ENCODE measurements at places on chromosomes 7 and 10.

DNA sequence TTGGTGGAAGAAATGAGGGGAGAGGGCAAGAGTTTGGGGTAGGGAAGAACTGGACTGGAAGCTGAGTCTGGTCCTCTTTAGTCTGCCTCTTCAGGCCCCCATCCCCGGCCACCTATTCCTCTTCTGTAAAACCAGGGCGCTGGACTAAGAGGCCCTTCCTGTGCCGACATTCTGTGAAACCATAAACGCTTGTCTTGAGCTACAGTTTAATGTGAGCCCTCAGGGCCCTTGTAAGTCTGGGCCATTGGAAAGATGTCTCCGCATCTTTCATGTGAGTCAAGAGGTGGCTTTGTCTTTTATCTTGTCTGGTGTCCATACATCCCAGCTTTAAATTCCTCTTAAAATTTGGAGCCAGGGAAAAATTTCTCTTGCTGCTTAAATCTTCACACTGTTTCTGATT, 90.6 kb downstream of the PLCE1 start:
- H3K4me3 ChIP-seq: no peak overlapping the region
- no peaks in the 10 kb centered on the region for H3K36me3 ChIP-seq
- DNase-seq: no peak
- H3K27me3 ChIP-seq: no peaks in the 10 kb centered on the region
- peaks cover 16% of the 10 kb centered on the region for H3K4me1 ChIP-seq

- peaks cover 39% of the 10 kb centered on the region for H3K4me1 ChIP-seq
- no peak overlapping the region for H3K27ac ChIP-seq
- DNase-seq: no peak
- H3K36me3 ChIP-seq: no peaks in the 10 kb centered on the region
- no peak overlapping the region for H3K4me3 ChIP-seq
Measured at GRCh38 chr7:107856806-107857540, 34.0 kb upstream of the DLD start.

DNA sequence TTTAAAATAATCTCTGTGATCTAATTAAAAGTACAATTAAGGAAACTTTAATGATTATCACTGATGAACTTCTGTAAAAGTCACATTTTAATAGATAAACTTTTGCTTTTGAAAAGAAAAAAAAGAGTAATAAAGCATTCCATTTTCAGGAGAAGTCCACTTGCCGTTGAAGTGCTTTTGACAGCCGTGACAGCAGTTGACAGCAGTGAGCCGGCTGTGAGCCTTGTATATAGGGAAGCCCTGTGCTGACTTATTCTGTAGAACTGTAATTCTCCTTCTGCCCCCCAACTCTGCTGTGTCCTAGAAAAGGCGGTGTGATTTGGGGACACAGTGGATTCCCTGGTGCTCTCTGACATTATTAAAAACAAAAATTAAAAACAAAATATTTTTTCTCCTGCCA, 78.0 kb downstream of the POM121L12 start:
- no peaks in the 10 kb centered on the region for H3K4me1 ChIP-seq
- H3K27me3 ChIP-seq: no peaks in the 10 kb centered on the region
- no peak overlapping the region for H3K27ac ChIP-seq
- no peak for DNase-seq
- no peaks in the 10 kb centered on the region for H3K36me3 ChIP-seq

GRCh38 chr7:150466477-150466876, 16.0 kb downstream of the GIMAP8 start:
- DNase-seq: peak; percentile 21
- no peak overlapping the region for H3K27ac ChIP-seq

DNA sequence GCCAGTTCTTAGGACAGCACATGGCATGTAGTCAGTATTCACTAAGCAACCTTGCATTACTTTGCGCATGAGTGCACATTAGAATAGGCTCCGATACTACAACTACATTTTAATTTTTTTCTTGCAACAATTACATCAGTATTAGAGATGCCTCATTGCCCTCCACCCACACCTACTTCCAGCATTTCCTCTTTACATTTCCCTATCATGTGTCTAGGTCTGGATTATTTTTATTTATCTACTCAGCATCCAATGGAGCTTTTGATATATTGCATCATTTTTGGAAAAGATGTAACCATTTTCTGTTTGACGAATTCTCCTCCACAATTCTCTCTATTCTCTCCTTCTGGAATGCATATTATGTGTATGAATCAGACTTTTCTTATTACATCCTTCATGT, 258.2 kb upstream of the GLI3 start:
- no peak overlapping the region for H3K4me3 ChIP-seq
- H3K4me1 ChIP-seq: peaks cover 12% of the 10 kb centered on the region
- DNase-seq: no peak
- H3K27ac ChIP-seq: peak overlapping the region; percentile 47
- H3K27me3 ChIP-seq: no peaks in the 10 kb centered on the region

- no peak for DNase-seq
- H3K4me1 ChIP-seq: no peaks in the 10 kb centered on the region
- no peaks in the 10 kb centered on the region for H3K27me3 ChIP-seq
- no peak overlapping the region for H3K4me3 ChIP-seq
Measured at GRCh38 chr7:98629001-98629431, 11.9 kb downstream of the NPTX2 start.

- no peak for DNase-seq
- H3K27ac ChIP-seq: no peak overlapping the region
- no peaks in the 10 kb centered on the region for H3K36me3 ChIP-seq
- H3K27me3 ChIP-seq: no peaks in the 10 kb centered on the region
Measured at GRCh38 chr10:15759265-15759664, 39.5 kb upstream of the ITGA8 start.

DNA sequence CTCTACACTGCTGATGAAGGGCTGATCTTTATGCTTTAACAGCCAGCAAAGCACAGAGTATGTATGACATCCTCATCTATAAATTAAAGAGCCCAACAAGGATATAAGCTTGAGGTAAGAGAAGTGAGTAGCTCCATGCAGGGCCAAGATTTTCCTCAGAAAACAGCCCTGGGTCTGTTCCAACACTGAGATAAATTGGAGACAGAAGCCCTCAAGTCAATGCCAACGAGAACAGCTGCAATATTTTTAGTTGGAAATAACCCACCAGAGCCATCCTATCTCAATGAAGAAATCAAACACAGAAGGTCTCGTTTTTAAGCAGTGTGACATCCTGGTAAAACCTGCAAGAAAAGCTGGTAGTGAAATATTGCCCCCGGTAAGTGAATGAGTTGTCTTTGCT, 297.0 kb upstream of the AUTS2 start:
- no peaks in the 10 kb centered on the region for H3K4me1 ChIP-seq
- DNase-seq: no peak
- no peak overlapping the region for H3K4me3 ChIP-seq
- no peak overlapping the region for H3K27ac ChIP-seq
- no peaks in the 10 kb centered on the region for H3K27me3 ChIP-seq

- no peak overlapping the region for H3K4me3 ChIP-seq
- H3K27me3 ChIP-seq: no peaks in the 10 kb centered on the region
- H3K27ac ChIP-seq: no peak overlapping the region
- no peaks in the 10 kb centered on the region for H3K36me3 ChIP-seq
Measured at GRCh38 chr7:18087687-18088078, 60.0 kb upstream of the PRPS1L1 start.

- H3K4me1 ChIP-seq: peaks cover 18% of the 10 kb centered on the region
- H3K27ac ChIP-seq: no peak overlapping the region
- DNase-seq: peak; percentile 42
- H3K36me3 ChIP-seq: no peaks in the 10 kb centered on the region
- no peaks in the 10 kb centered on the region for H3K27me3 ChIP-seq
Measured at GRCh38 chr10:110410329-110411046, 87.2 kb upstream of the DUSP5 start.

GRCh38 chr7:24829787-24830186, 72.5 kb upstream of the GSDME start:
- no peak overlapping the region for H3K4me3 ChIP-seq
- H3K36me3 ChIP-seq: no peaks in the 10 kb centered on the region
- DNase-seq: no peak
- no peak overlapping the region for H3K27ac ChIP-seq

GRCh38 chr10:110840923-110841428, 30.8 kb upstream of the PDCD4 start:
- H3K4me1 ChIP-seq: peaks cover 95% of the 10 kb centered on the region
- no peaks in the 10 kb centered on the region for H3K27me3 ChIP-seq
- no peak for DNase-seq
- no peak overlapping the region for H3K4me3 ChIP-seq

- no peaks in the 10 kb centered on the region for H3K36me3 ChIP-seq
- H3K27ac ChIP-seq: peak overlapping the region; percentile 36
- no peaks in the 10 kb centered on the region for H3K4me1 ChIP-seq
- H3K27me3 ChIP-seq: no peaks in the 10 kb centered on the region
- no peak for DNase-seq
Measured at GRCh38 chr10:46992803-46993561, 81.8 kb downstream of the PTPN20 start.

- no peaks in the 10 kb centered on the region for H3K27me3 ChIP-seq
- peaks cover 22% of the 10 kb centered on the region for H3K4me1 ChIP-seq
- H3K36me3 ChIP-seq: no peaks in the 10 kb centered on the region
- H3K4me3 ChIP-seq: no peak overlapping the region
- H3K27ac ChIP-seq: no peak overlapping the region
Measured at GRCh38 chr7:132066761-132067171, 509.5 kb downstream of the PLXNA4 start.

GRCh38 chr7:122433765-122434164, 129.2 kb upstream of the FEZF1 start:
- no peak overlapping the region for H3K27ac ChIP-seq
- H3K27me3 ChIP-seq: no peaks in the 10 kb centered on the region
- no peaks in the 10 kb centered on the region for H3K4me1 ChIP-seq
- DNase-seq: no peak

GRCh38 chr10:49284356-49284755, 14.6 kb upstream of the C10orf71 start:
- DNase-seq: no peak
- no peak overlapping the region for H3K4me3 ChIP-seq
- H3K36me3 ChIP-seq: no peaks in the 10 kb centered on the region
- H3K27ac ChIP-seq: no peak overlapping the region
- H3K27me3 ChIP-seq: no peaks in the 10 kb centered on the region

DNA sequence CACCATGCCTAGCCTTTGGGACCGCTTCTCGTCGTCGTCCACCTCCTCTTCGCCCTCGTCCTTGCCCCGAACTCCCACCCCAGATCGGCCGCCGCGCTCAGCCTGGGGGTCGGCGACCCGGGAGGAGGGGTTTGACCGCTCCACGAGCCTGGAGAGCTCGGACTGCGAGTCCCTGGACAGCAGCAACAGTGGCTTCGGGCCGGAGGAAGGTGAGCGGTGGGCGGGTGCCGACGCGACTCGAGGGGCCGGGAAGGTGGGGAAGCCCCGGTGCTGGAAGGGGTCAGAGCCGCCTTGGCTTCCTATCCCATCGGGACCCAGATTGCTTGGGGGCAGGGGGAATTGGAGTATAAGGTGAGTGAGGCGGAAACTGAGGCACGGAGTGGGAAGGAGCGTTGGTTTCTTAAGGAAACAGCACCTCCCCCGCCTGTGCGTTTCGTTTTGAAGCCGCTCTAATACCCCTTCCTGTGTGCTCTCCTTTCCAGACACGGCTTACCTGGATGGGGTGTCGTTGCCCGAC, 547 bp downstream of the DDIT4 start:
- no peak for DNase-seq
- no peaks in the 10 kb centered on the region for H3K27me3 ChIP-seq
- H3K27ac ChIP-seq: peak overlapping the region; percentile 98
- peaks cover 12% of the 10 kb centered on the region for H3K36me3 ChIP-seq
- H3K4me3 ChIP-seq: peak overlapping the region; percentile 71
- peaks cover 32% of the 10 kb centered on the region for H3K4me1 ChIP-seq

GRCh38 chr7:90485734-90486316, 16.4 kb downstream of the PTTG1IP2 start:
- H3K27me3 ChIP-seq: no peaks in the 10 kb centered on the region
- peaks cover 5% of the 10 kb centered on the region for H3K4me1 ChIP-seq
- no peak overlapping the region for H3K4me3 ChIP-seq
- no peak overlapping the region for H3K27ac ChIP-seq
- H3K36me3 ChIP-seq: no peaks in the 10 kb centered on the region

DNA sequence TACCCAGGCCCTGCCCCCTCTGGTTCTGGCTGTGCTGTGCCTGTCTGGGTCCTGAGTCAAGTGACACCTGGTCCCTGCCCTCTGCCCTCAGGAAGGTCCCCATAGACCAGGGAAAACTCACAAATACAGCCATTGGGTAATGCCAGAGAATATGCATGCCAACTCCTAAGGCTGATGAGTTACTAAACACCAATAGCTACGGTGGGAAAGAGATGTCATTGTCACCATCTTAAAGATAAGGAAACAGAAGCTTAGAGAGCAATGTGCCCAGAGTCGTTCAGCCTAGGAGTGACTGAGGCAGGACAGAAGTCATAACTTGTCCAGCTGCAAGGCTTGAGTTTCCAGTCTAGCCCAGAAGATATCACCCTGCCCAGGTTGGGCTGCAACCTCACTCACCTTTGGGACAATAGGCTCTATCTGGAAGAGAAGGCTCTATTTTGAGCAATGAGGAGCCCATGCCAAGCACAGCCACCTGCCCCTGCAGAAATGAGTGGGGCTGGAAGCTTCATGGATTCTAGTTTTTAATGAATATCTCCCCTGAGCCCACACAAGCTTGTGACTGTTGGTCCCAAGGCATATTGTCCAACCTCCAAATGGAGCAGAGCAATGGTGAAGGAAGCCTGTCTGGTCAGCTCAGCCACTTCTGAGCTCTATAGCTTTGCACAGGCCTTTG, 42.6 kb downstream of the ZNF273 start:
- no peak for DNase-seq
- H3K4me3 ChIP-seq: no peak overlapping the region
- H3K27ac ChIP-seq: no peak overlapping the region

- no peak overlapping the region for H3K27ac ChIP-seq
- DNase-seq: no peak
- H3K27me3 ChIP-seq: no peaks in the 10 kb centered on the region
- no peaks in the 10 kb centered on the region for H3K4me1 ChIP-seq
Measured at GRCh38 chr10:62715383-62715782, 89.1 kb upstream of the ADO start.

- H3K4me3 ChIP-seq: no peak overlapping the region
- no peaks in the 10 kb centered on the region for H3K4me1 ChIP-seq
- H3K36me3 ChIP-seq: no peaks in the 10 kb centered on the region
- no peak for DNase-seq
Measured at GRCh38 chr10:4130685-4131084, 345.7 kb upstream of the KLF6 start.

DNA sequence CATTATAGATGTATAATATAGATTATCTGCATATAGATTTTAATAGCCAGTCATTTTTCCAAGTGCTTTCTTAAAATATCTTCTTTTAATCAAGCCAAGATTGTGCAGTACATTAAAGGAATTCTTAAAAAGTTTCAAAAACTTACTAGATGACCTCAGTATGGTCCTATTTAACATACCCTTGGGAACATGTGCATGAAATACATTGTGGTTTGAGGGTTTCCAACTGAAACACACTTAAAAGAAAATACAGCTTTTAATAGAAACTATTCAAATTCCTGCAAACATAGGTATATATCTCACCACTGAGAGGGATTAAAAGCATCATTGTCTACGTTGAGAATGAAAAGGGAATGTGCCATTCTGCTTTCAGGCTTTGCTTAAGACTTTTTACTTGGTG, 364.9 kb downstream of the SUGCT start:
- no peaks in the 10 kb centered on the region for H3K36me3 ChIP-seq
- H3K27me3 ChIP-seq: no peaks in the 10 kb centered on the region
- no peak for DNase-seq
- H3K27ac ChIP-seq: no peak overlapping the region
- no peaks in the 10 kb centered on the region for H3K4me1 ChIP-seq

GRCh38 chr10:59905066-59905730, 1.2 kb downstream of the CCDC6 start:
- H3K4me1 ChIP-seq: peaks cover 38% of the 10 kb centered on the region
- no peaks in the 10 kb centered on the region for H3K36me3 ChIP-seq
- peak; percentile 49 for DNase-seq
- H3K27me3 ChIP-seq: no peaks in the 10 kb centered on the region
- peak overlapping the region; percentile 91 for H3K4me3 ChIP-seq
- H3K27ac ChIP-seq: peak overlapping the region; percentile 97
